G401 (cell line): ENCODE measurements at places on chromosomes 6 and 20. TPM values are rescaled to one million over a fixed set of nuclear protein-coding genes. Genes with fewer than 3 reads are reported as not detected.

RING1 gene
- 51.2 and 53.3 TPM in 2 replicates for total RNA-seq

HLA-DOB gene
- not detected in 2 replicates for total RNA-seq

SUMO4 gene
- total RNA-seq: not detected in 2 replicates

MYCT1 gene
- total RNA-seq: not detected in 2 replicates

ACSS1 gene
- total RNA-seq: not detected in 2 replicates

STX11 gene
- 0.07 TPM in 1 of 2 replicates, not detected in the other for total RNA-seq

IBTK gene
- total RNA-seq: 31.1 and 49.3 TPM in 2 replicates

RSPH4A gene
- total RNA-seq: 0.31 and 1.3 TPM in 2 replicates

AIF1 gene
- total RNA-seq: 36.6 and 57.5 TPM in 2 replicates

CTSA gene
- 20.7 and 28.9 TPM in 2 replicates for total RNA-seq

GRM4 gene
- total RNA-seq: 4.9 and 6.5 TPM in 2 replicates

LAMP5 gene
- total RNA-seq: not detected in 2 replicates

ADAM33 gene
- total RNA-seq: 1.4 TPM in 1 of 2 replicates, not detected in the other

SIGLEC1 gene
- total RNA-seq: not detected in 2 replicates

CALHM6 gene
- 0.74 TPM in 1 of 2 replicates, not detected in the other for total RNA-seq

EDN3 gene
- total RNA-seq: not detected in 2 replicates

ITPR3 gene
- 66.0 and 67.9 TPM in 2 replicates for total RNA-seq
